Midbrain (tissue), 1 donor: ENCODE measurements at places on chromosomes 11 and 22.

DNA sequence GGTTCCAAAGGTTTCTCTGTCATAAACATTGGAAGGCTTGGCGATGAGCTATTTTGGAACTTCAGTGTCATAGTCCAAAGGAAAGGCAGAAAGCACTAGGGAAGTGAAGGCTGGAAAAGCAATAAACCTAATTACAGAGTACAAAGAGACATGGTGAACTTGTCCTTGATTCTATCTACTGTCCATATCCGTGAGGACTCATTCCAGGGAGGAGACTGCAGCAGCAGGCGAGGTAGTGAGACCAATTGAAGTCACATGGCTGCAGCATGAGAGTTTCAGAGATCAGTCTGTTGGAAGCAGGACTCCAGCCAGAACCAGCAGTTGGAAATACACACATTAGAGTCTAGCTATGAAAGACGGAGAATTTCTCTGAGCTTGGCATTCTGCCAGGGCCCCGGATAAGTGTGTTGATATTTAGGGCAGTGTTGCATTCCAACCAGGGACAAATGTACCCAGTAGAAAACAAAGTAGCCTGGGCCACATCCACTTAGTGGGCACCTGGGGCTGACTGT is 54.1 kb upstream of the ARHGAP42 start:
- peak; percentile 1 for DNase-seq

- DNase-seq = no peak
Observed at GRCh38 chr11:31806186-31806927, 4.8 kb downstream of the PAX6 start.

DNA sequence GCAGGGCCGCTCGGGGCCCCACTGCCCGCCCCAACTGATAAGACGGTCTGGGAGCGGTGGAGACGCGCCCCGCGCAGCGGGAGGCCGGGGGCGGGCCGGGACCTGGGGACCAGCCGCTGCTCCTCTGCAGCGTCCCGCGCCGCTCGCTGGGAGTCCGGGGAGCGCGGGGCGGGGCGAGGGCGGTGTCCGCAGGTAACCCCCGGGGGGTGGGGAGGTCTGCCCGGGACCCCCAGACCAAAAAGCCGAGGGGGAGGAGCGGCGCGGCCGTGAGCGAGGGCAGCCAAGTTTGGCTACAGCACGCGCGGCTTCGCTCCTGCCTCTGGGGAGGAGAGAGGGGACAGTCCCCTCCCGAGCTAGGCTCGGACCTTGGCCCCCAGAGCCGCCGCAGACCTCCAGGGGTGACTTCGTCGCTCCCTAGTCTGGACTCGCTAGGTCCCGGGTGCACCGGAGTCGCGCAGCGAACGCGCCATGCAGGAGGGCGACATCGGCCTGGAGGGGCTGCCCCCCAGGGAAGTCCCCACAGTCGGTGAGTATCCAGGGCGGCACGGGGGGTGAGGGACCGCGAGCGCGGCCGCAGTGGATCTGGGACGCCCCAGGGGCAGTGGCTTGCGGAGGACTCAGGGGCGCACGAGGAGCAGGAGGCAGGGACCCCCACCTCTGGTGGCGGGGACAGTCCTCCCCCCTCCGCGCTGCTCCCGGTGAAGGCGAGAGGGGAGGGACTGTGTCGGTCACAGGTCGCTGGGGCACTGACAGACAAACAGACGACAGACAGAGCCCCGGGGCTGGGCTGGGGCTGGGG is 92.3 kb upstream of the ANO1 start:
- no peak for DNase-seq

DNA sequence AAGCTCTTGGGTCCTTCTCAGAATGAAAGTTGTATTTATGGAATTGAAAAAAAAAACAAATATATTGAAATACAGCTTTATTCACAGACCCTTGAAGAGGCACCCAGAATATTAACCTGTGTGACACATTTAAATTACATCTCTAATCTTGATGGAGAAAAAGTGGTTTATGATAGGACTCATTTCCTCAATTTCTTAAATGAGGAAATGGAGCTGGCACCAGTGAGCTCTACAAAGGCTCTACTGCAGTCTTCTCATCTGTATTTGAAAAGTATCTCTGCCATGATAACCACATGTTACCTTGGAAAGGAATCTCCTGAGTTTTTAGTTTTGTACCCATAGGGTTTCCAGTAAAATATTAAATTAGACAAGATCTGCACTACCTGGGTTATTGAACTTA is 186.5 kb downstream of the HIPK3 start:
- DNase-seq = no peak

- DNase-seq = no peak
Observed at GRCh38 chr11:71185411-71185810, 67.0 kb downstream of the SHANK2 start.

- DNase-seq = no peak
Observed at GRCh38 chr22:37012956-37013355, 6.3 kb downstream of the TST start.

DNA sequence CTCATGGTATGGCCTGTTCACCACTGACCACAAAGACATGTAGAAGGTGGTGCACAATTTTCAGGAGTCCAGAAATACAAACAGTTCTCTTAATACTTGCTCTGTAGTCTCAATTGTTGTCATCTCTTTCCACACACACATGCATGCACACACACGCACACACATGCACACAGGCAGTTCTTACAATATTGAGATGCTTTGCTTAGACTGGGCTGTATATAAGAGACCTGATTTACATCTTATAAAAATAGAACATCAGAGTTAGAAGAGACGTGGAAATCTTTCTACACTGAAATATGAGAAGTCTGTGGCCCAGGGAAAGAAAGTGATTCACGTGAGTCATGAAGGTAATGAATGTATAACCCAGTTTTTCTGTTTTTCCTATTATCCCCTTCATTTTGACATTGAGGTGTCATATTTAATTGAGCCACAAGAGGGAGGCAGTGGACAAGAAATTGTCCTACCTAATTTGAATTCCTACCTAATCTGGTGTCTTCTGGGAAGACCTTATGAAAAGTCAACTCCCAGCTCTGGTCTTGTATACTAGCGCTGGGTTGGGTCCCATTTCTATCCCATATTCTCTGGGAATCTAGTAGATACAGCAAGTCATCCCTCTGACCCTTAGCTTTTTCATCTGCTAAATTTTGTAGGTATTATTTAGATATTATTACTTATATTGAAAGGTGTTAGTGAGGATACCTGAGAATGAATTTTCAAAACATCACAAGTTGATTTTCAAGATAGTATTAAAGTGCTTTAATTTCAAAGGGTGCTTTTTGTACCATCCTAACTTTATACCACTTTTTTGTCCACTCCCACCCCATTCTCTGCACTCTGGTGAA is 14.9 kb upstream of the MS4A4A start:
- peak; percentile 33 for DNase-seq

DNA sequence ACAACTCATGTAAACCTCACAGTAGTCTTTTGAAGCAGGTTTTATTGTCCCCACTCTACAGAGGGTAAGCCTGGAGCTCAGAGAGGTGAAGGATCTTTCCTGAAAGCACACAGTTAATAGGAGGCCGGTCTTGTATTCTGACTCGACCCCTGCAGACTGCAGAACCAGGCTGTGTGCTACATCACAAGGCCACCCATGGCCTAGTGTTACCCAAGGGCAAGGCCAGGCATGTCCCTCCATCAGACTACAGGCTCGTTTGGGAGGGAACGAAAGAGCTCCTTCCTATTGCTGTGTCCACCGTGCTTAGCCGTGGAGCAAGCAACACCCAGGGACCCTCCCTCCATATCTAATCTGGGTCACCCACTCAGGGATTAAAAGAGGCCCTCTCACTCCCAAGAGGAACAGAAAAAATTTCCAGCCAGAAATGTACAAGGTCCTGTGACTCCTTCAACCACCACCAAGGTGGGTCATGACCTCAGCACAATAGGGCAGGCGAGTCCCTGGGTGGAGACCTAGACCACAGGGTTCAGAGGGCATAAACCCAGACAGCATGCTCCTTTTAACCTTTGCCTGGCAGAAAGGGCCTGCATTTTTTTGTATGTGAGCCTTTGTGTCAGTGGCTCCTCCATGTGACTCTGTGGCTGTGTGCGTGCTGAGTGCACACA is 6.3 kb upstream of the SMIM35 start:
- DNase-seq = no peak

GRCh38 chr22:47043835-47044721 is 281.6 kb downstream of the TBC1D22A start:
- DNase-seq = no peak

- no peak for DNase-seq
Observed at GRCh38 chr11:59801160-59801706, 9.3 kb downstream of the MRPL16 start.

- DNase-seq = no peak
Observed at GRCh38 chr11:12200279-12200990, 90.0 kb downstream of the MICAL2 start.

DNA sequence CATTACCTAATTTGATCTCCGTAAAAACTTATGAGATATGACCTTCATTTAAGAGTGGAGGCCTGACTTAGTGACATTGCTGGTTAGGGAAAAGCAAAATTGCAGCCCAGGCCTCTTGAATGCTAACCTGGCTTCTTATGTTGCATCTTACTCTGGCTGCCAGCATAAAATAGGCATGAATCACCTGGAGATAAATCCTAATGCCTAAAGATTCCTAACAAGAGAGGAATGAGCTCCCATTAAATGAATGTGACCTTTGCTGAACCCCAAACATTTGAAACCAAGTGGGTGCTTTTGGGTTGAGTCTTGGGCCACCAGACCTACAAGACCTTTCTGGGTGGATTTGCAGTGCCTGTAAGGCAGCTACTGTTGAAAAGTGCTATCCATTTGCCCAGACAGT is 1145.6 kb upstream of the TENM4 start:
- no peak for DNase-seq

- peak; percentile 35 for DNase-seq
Observed at GRCh38 chr11:107018219-107018901, at the start of gene GUCY1A2. Gene GUCY1A2 (minus strand): TSS chr11:107018476. CDS start chr11:107018055, 421 bp downstream.

DNA sequence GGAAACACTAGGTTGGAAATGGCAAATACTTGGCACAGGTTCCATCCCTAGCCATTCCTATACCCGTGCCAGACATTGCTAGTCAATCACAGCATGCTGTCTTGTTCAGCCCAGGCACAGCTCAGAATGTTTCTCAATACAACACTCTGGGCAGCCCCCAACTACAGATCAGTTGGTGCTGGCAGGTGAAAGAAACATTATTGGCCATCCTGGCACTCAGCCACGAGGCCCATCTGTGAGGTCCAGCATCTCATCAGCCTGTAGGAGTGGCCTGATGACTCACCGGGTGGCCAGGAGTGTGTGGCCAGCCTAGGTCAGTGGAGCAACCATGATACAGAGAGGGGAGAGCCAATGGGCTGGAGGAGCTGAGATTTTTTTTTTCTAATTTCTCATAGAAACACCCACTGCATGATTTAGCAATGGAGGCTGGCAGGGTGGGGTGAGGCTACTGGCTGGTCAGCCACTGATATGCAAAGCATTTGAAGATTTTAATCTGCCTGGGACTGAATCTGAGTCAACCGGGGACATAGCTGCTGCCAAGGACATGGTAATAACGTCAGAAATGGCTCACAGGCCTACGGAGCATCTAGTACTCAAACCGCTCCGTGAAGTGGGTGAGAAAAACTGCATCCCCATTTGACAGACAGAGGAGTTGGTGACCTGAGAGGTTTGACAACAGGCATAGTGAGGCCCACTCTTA is 5.4 kb downstream of the MYO18B start:
- no peak for DNase-seq

DNA sequence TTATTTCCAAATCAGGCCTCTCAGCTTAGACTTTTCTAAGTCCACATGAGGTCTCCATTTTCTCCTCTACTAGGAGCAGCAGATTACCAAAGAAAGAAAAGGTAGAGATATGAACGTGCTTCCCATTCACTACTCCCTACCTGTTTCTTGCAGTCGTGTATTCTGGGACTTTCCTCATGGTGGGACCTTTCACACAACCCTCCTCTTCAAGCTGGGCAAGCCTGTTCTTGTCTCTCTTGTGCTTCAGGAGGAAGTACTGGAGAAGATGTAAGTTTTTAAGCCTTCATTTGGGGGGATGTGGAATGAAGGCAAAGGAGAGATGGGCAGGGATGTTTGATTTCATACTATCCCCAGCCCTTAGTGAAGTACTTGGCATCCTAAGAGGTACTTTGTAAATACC is 128.8 kb upstream of the SESN3 start:
- no peak for DNase-seq

DNA sequence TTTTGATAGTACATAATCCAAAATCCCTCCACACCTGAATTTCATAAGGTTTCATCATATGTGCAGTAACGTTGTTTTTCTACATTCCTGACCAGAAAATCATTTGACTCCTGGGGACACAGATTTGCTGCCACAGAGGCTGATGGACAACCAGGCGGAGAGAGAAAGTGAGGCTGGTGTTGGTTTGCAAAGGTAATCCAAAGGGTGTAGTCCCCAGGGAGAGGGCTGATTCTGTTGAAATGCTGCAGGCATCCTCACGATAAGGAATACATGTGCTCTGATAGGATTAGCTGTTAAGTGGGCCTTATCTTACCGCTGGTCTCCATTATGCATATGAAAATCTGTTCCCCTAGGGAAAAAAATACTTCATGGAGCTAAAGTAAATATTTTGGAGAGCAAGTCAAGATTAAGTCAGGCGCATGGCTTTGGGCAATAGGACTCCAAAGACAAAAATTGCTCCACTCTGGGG is 8.1 kb downstream of the APOL6 start:
- DNase-seq = no peak

DNA sequence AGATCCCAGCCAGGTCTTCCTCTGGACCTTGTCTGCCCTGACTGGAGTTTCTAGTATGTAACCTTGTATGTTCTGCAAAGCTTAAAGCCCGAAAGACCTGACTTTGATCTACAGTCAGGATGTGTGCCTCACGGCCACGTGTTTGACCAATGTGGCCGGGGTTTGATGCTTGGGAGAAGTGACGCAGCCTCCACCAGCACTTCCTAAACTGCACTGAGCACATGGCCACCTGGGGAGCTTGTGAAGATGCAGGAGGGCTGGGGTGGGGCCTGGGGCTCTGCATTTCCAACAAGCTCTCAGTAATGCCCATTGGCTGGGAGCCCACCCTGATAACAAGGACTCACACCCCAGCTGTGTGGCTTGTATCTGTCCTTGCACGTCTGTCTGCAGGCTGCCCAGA is 53.2 kb downstream of the NAT10 start:
- DNase-seq = no peak

DNA sequence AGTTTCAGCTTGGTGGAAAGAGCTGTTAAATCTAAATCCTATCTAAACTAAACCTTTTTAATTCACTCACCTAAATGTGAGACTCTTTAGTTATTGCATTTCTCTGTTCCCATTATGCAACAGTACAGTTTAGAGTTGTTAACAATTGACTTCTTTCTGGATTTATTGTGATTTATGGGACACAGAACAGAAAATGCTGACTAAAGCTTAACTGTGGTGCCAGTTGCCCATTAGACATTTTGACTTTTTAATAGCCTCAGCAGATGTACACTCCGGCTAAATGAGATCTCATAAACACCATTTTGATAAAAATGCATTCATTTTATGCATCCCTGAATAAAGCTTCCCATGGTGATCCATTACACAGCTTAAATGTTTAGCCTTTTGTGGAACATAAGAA is 356.6 kb downstream of the CASP12 start:
- DNase-seq = no peak

DNA sequence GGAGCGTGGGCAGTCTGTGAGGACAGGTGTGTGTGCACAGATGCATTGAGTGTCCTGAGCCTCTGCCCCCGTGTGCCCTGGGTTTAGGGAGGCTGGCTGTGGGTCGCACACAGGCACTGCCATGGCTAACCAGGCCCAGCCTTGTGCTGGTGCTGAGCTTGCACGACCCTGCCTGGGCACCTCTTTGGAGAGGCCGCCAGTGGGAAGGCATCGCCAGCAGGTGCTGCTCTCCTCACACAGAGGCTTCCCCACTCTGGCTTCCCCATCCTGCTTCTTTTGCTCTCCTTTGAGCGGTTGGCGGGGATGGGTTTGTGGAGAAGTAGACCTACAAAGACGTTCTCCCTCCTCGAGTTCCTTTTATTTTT is 4.1 kb downstream of the WNT7B start:
- DNase-seq = no peak
